ENCODE measurements at places on chromosomes 4 and X. TPM values are rescaled to one million over a fixed set of nuclear protein-coding genes. Genes with fewer than 3 reads are reported as not detected.

GRCh38 chr4:37936889-37937498, 23.2 kb upstream of the PTTG2 start:
- H3K36me3 ChIP-seq: no peaks in the 10 kb centered on the region
- no peak overlapping the region for H3K27ac ChIP-seq
- H3K4me1 ChIP-seq: no peaks in the 10 kb centered on the region
- DNase-seq: no peak

DNA sequence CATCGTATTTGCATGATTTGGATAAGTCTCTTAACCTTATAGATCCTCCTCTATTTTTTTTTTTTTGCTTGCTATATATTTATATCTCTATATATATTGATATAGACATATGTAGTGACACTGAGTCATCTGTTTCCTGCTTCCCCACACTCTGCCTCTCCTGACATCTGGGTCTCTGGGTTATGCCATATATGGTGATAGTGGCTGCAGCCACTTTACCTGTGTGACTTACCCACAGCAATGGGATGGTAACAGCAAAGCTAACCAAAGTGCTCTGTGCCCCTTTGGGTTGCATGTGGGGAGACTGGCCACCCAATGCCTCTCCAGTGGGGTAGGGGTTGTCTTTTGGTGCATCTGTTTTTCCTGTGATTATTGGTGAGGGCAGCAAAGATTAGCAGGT, 14.5 kb downstream of the CMC4 start:
- peaks cover 22% of the 10 kb centered on the region for H3K36me3 ChIP-seq
- no peak overlapping the region for H3K27ac ChIP-seq
- H3K27me3 ChIP-seq: no peaks in the 10 kb centered on the region
- H3K4me3 ChIP-seq: no peak overlapping the region

GRCh38 chr4:3530663-3531254, 1.5 kb downstream of the LRPAP1 start:
- peaks cover 28% of the 10 kb centered on the region for H3K36me3 ChIP-seq
- H3K4me3 ChIP-seq: peak overlapping the region; percentile 93
- peaks cover 40% of the 10 kb centered on the region for H3K4me1 ChIP-seq
- no peak for DNase-seq
- no peak overlapping the region for H3K27ac ChIP-seq

GRCh38 chr4:181909368-181909767, 333.8 kb upstream of the TENM3 start:
- no peak overlapping the region for H3K27ac ChIP-seq
- no peaks in the 10 kb centered on the region for H3K36me3 ChIP-seq
- no peaks in the 10 kb centered on the region for H3K27me3 ChIP-seq
- no peak for DNase-seq

GRCh38 chr4:84964995-84965552, 1.4 kb downstream of the WDFY3 start:
- peak overlapping the region; percentile 84 for H3K4me3 ChIP-seq
- no peaks in the 10 kb centered on the region for H3K27me3 ChIP-seq
- H3K36me3 ChIP-seq: no peaks in the 10 kb centered on the region

GRCh38 chrX:68644861-68645260, 2.6 kb upstream of the STARD8 start:
- H3K4me1 ChIP-seq: no peaks in the 10 kb centered on the region
- H3K27ac ChIP-seq: no peak overlapping the region
- DNase-seq: no peak
- H3K36me3 ChIP-seq: no peaks in the 10 kb centered on the region
- no peak overlapping the region for H3K4me3 ChIP-seq

Gene PAK3
- 1.4 TPM for total RNA-seq

Gene ATP2B3
- not detected for total RNA-seq

Gene HOPX
- total RNA-seq: 341 TPM

All from lower lobe of right lung (tissue), 2 donors.